ENCODE measurements at places on chromosomes 4 and X.

- DNase-seq = no peak
Observed at GRCh38 chr4:13917015-13917414, 289.5 kb upstream of the BOD1L1 start.

DNA sequence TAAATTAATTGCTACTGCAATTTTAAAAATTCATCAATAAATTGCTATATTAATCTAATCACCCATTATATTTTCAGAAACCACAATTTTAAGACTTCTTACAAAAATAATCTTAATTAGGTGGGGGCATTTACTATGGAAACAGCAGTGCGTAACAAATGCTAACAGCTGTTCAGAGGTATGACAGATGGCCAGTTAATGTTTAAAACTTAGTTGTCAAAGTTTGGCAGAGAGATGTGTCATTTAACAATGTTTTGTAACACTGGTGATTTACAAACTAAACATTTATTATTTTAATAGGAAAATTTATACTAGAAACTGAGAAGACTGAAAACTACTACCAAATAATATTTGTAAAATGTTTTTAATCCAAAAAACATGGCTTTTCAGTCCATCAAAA, 85.2 kb upstream of the GPR34 start:
- DNase-seq = no peak

GRCh38 chrX:65575022-65575421, 40.4 kb upstream of the LAS1L start:
- DNase-seq = no peak

DNA sequence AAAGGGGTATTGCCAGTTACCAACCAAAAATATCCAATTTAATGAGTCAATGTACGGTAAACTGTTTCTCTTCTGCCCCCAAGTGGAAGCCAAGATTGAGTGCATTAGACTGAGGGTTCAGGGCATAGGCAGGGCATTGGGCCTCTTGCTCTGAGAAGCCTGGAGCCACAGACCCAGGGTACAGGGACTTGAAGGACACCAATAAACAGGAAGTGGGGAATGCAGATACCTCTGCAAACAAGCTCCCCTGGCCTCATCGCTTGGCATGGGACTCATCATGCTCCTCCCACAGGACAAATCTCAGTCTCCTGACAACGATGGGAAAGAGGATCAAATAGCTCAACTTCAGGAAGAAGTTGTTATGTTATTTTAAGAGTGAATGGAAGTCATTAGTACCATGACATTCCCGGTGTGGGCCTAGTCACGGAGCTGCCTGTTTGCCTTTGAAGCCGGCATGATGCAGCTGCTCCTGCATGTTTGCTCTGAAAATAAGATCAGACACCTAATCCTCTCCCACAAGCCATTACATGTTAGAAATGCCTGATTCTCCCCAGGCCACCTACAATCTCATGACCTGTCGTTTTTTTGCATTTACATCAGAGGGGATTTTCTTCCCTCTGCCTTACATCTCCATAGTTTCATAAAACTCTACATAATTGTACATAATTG, 224.2 kb downstream of the RCHY1 start:
- DNase-seq = no peak

DNA sequence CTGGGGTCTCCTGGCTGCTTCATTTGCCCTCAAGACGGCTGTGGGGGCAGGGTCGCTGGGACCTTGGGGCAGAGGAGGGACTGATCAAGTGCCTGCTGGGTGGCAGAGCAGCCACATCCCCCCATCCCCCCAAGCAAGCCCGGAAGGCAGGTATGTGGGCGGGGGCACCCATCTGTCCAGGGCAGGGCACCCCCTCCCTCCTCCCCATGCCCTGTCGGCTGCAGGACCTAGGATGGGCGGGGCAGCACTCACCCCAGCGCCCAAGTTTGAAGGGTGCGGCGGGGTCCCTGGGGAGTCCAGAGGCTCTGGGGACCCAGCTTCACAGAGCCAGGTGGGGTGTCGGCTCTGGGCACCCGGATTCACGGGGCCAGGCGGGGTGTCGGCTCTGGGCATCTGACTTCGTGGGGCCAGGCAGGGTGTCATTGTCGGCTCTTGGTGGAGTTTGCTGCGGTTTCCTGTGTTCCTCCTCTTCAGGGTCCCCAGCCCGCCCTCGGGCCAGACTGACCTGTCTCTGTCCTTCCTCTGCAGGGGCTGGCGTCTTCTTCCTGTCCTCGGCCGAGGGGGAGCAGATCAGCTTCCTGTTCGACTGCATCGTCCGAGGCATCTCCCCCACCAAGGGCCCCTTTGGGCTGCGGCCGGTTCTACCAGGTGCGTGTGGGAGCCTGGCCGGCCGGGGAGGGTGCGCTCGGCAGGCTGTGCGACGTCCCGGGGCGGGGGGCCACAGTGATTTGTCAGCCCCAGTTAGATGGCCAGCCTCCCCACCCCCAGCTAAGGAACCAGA, 22.1 kb downstream of the DOK7 start:
- DNase-seq = no peak

DNA sequence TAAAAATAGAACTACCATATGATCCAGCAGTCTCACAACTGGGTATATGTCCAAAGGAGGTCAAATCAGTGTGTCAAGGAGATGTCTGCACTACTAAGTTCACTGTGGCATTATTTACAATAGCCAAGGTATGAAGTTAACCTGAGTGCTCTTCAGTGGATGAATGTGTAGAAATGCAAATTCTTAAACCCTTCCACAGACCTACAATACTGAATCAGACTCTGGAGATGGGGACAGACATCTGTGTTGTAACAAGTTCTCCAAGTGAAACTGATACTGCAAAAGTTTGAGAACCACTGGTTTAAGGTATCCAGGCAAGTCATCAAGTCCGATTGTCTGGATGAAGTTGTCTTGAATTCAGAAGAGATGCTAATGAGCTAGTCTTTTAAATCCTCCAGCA, 38.5 kb downstream of the SMAD1 start:
- no peak for DNase-seq

GRCh38 chr4:68570122-68570507, 6.0 kb downstream of the UGT2B17 start:
- DNase-seq = no peak

GRCh38 chr4:185202984-185203485, 765 bp downstream of the CFAP97 start:
- no peak for DNase-seq

DNA sequence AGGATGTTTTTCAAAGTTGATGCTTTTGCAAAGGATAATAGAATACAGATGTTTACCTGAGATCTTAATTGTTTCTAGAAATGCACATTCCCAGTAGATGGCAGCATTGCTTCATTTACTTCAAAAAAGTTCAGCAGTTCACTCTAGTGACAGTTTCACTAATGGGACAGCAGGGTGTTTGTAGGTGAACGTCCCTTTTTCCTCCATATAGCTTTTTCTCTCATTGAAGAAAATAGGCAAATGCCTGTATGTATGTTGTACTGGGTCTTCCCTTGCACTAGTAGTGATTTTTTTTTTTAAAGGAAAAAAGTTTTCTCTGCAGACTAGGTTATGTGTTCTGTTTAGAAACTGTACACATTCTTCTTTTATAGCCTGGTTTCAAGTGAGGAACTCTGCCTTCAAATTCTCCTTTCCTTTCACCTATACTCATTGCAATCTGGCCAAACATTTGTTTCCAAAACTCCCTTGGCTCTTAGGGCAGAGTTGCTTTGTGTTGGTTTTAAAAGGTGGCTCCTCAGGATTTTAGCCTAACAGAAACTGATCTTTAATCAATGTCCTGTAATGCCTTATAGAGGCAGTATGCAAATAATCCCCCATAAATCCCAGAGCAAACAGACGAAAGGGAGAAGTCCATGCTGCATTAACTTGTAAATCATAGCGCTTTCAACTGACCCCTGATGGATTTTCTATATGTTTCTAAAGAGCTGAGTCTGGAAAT, 86.3 kb downstream of the EGF start:
- no peak for DNase-seq

DNA sequence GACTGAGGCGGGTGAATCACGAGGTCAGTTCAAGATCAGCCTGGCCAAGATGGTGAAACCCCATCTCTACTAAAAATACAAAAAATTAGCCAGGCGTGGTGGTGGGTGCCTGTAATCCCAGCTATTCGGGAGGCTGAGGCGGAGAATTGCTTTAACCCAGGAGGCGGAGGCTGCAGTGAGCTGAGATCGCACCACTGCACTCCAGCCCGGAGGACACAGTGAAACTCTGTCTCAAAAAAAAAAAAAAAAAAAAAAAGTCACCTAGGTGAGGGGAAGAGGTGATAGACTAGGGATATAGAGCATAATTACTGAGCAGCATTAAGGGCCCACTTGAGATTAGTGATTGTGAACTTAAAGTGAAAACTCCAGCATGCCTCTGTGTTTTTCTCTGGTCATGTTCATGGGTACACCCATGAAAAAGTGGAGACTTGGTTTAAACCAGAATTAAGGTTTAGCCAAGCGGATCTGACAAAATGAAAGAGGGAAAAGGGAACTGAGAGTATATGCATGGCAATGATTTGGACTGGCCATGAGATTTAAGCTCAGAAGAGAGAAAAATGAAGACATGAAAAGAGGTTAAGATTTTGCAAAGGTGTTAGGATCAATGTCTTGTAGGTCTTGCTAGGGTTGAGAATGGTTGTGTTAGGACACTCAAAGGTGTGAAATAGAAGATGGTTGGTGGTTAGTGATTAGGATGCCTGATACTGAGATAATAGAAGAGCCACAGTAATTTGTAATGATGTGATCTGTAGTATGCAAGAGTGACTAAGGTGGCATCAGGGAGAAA, 105.0 kb downstream of the RAB28 start:
- DNase-seq = no peak

DNA sequence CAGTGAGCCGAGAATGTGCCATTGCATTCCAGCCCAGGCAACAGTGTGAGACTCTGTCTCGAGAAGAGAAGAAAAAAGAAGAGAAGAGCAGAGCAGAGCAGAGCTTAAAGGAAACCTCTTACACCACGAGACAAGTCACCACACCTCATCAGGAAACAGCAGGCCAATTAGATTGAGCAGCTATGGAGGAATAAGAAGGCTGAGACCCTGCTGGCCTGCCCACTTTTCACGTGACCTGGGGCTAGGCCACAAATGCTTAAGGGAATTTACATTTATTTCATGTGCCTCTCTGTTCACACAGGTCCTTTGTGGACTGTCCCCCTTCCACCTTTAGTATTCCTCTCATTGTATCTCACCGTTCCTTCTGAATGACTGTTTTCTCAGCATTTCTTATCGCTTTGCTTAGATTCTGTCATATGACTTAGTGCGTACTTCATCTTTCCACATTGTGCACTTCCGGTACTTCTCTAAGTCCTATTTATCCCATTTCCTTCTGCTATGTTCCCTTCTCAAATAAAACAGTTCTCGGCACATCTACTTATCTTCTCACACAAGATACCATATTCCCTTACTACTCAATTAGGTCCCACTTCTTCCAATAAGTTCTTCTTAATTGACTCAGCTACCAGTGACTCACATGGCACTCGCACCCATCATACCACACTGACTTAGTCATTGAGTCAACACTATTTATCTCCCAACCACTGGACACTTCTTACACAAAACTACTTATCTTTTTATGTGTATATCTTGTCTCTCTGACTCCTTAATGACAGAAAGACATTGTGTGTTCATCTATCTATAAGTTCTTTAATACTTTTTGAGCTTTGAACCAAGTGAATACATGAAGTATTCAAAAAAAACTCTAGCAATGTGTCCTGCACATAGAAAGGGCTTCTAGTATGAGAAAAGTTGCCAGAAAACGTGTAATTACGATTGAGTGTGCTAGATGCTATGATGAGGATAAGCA, 11.0 kb downstream of the CUL4B start:
- DNase-seq = no peak

- no peak for DNase-seq
Observed at GRCh38 chr4:94634271-94634670, 123.5 kb upstream of the BMPR1B start.

DNA sequence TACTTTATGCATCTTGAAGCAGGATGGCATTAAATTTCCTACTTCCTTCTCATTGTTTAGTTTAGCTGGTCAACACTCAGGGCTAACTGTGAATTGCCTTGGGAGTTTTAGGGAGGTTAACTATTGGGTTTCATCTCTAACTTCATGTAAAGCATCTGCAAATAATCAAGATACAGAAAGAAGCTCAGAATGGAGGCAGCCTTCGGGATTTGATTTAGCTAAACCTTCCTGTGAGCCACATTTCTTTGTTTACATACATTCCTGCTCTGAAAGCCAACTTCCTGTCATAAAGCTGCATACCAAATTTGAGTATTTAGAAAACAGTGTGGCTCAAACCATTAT, 131.7 kb upstream of the PCDH18 start:
- DNase-seq = no peak

GRCh38 chr4:120809518-120809917, 113.0 kb downstream of the PRDM5 start:
- DNase-seq = no peak

GRCh38 chr4:84189144-84189543, 309.9 kb downstream of the NKX6-1 start:
- no peak for DNase-seq

DNA sequence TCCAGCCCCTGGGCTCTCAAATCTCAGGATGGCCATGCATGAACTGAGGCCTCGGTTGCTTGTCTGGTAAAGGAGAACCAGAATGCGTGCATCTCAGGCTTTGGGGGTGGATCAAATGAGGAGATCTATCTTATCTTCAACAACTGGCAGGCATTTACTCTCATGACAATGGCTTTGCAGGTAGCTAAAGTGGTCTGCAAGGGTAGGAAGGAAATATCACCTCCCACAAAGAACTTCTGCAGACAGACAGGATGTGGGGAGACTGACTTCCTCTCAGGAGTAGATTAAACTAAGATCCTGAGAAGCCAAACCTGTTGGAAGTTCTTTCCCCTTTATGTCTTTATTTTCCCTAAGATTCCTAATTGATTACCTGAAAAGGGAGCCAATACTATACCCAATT, 7.8 kb downstream of the LDB2 start:
- no peak for DNase-seq

- DNase-seq = peak; percentile 75
Observed at GRCh38 chr4:186191200-186192065, at the start of gene CYP4V2. Gene CYP4V2 (plus strand): TSS chr4:186191567. CDS start chr4:186191824, 257 bp downstream.

DNA sequence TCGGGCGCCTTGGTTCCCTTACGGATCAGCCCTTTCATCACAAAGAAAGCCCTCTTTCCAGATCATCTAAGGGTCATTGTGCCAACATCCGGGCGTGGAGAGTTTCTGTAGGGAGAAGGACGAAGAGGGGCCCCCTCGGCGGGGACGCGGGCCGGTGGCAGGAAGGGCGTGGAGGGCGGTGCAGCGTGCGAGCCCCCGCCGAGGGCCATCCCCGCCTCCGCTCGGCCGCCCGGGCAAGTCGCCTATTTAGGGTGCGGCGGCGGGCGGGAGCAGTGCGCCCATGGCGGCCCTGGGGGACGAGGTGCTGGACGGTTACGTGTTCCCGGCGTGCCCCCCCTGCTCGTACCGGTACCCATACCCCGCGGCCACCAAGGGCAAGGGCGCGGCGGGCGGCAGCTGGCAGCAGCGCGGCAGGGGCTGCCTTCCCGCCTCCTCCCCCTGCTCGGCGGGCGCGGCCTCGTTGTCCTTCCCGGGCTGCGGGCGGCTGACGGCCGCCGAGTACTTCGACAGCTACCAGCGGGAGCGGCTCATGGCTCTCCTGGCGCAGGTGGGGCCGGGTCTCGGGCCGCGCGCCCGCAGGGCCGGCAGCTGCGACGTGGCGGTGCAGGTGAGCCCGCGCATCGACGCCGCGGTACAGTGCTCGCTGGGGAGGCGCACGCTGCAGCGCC, at the start of gene ZAR1:
Gene ZAR1, plus strand, starts transcription at position 241 of the 668 bp plus-strand sequence. Its CDS starts 40 bp downstream, at position 281.
- no peak for DNase-seq

Measured in effector memory CD4-positive, alpha-beta T cell (primary cell).